ENCODE measurements at places on chromosomes 3 and 15.

DNA sequence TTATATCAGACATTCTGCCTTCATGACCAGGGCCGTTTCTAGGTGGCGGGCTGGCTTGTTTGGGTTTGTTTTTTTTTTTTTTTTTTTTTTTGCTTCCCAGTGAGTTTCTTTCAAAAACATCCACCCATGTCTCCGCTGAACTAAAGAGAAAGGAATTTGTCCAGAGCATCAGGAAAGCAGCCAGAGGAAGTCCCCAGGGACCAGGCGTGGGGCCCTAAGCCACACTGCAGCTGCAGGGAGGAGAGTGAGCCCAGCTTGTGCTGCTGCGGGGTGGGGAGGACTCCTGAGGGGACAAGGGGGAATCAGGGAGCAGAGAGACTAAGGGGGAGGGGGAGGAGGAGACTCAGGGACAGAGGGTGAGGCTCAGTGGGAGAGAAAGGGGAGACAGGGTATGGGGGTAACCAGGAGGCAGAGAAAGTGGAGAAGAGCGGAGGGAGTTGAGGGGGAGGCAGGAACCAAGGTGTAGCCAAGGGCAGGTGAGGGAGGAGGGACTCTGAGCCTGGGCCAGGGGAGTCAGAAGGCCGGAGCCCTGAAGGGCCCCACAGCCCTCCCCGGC is 49.5 kb downstream of the CYP11A1 start:
- peak; percentile 92 for DNase-seq

DNA sequence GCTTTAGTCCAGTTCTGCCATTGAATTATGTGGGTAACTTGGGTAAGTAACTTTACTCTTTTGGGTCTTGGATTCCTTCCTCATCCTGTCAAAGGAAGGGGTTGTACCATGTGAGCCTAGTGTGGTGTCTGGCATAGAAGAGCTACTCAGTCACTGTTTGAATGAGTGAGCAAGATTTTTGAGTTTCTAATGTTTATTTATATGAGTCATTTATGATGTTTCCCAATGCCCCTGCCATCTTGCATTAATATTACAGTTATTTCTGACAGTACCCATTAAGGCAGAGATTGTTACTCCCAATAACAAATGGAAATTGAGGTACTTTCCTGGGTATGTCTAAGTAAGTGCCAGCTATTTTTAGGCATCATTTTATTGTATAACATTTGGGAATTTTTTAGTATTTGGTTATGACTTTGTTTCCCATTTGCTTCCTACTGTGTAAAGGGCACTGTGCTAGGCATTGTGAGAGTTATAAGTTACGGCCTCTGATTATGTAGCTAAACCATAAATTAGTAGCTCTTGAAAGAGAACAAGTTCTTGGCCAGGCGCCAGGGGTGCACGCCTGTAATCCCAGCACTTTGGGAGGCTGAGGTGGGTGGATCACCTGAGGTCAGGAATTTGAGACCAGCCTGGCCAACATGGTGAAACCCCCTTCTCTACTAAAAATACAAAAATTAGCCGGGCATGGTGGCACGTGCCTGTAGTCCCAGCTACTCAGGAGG is 23.5 kb downstream of the NR1D2 start:
- DNase-seq: no peak

DNA sequence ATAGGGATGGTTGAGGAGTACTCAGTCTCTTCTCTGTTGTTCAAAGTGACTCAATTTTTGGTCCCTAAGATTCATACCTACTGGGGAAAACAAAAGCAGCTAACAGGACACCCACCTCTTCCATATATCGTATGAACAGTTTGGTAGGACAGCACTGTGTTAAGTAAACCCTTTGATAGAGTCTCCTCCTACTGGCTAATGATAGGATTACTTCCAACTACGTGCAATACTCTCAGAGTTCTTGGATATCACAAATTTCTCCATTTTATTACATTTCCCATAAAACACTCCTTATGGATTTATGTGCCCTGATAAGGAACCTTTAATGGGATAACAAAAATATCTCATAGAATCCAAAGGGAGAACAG is 200.2 kb upstream of the GOLGA6L4 start:
- peak; percentile 2 for DNase-seq

DNA sequence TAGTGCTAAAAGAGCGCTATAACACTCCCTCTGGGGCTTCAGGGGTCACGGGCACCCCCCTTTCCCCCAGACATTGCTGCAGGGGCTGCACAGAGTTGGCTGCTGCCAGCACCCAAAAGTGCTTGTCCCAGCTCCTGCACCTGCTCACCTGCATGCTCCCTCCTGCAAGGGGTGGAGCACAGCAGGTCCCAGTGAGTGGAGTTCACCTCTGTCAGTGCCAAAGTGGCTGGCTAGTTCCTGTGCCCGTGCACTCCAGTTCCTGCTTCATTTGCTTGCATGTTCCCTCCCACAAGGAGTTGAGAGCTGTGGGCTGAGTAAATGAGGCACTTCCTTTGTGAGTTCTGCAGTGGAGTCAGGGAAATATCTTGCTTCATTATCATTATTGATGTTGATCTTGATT is 476.9 kb downstream of the SQOR start:
- DNase-seq: no peak

- DNase-seq: peak; percentile 51
Measured at GRCh38 chr3:42880601-42881451, 5.1 kb upstream of the CYP8B1 start.

Data from fibroblast of skin of left biceps (primary cell).